Smooth muscle cell of the pulmonary artery (primary cell): ENCODE measurements at places on chromosomes 2 and 18. TPM values are rescaled to one million over a fixed set of nuclear protein-coding genes. Genes with fewer than 3 reads are reported as not detected.

Gene STAT4
- 0.56 and 5.4 TPM in 2 replicates for total RNA-seq

Gene IL1RN
- total RNA-seq = not detected in 2 replicates

Gene BCL11A
- total RNA-seq = 0.20 and 0.59 TPM in 2 replicates

Gene CAB39
- 69.3 and 78.9 TPM in 2 replicates for total RNA-seq

Gene GKN1
- not detected in 2 replicates for total RNA-seq

Gene AP1S3
- 18.6 and 41.7 TPM in 2 replicates for total RNA-seq

Gene KCNIP3
- 0.65 and 2.0 TPM in 2 replicates for total RNA-seq

Gene IL36B
- total RNA-seq = not detected in 2 replicates

Gene DNAJC5G
- total RNA-seq = not detected in 2 replicates

Gene REL
- 4.2 and 4.8 TPM in 2 replicates for total RNA-seq

Gene FECH
- total RNA-seq = 30.4 and 57.7 TPM in 2 replicates

Gene RAB31
- total RNA-seq = 55.3 and 63.8 TPM in 2 replicates

Gene EIF2AK2
- 37.3 and 50.3 TPM in 2 replicates for total RNA-seq

Gene ZC3H6
- total RNA-seq = 5.9 and 6.3 TPM in 2 replicates

Gene LYPD6B
- total RNA-seq = 0.10 and 0.20 TPM in 2 replicates

Gene CNDP2
- 55.8 and 68.5 TPM in 2 replicates for total RNA-seq

Gene KRTCAP3
- 0.39 TPM in 1 of 2 replicates, not detected in the other for total RNA-seq

Gene KLHL29
- 6.8 and 7.6 TPM in 2 replicates for total RNA-seq

Gene KANSL1L
- total RNA-seq = 20.2 and 20.5 TPM in 2 replicates

Gene CFC1
- total RNA-seq = not detected in 2 replicates

Gene ARHGEF33
- 0.43 and 0.46 TPM in 2 replicates for total RNA-seq

Gene EDAR
- under 0.01 TPM in 1 of 2 replicates, not detected in the other for total RNA-seq
